Large intestine (tissue), 12 donors: ENCODE measurements at places on chromosomes 1 and 21. TPM values are rescaled to one million over a fixed set of nuclear protein-coding genes. Genes with fewer than 3 reads are reported as not detected.

The ATXN7L2 gene
- polyA plus RNA-seq: 6.1 TPM

The ITLN2 gene
- polyA plus RNA-seq: 1.9 TPM

The LRRIQ3 gene
- 1.1 TPM for polyA plus RNA-seq

GRCh38 chr1:228870041-228870713 is 134.9 kb downstream of the RHOU start:
- H3K4me3 ChIP-seq: no peak overlapping the region
- no peaks in the 10 kb centered on the region for H3K36me3 ChIP-seq
- no peaks in the 10 kb centered on the region for H3K27me3 ChIP-seq
- peaks cover 35% of the 10 kb centered on the region for H3K4me1 ChIP-seq

GRCh38 chr1:203182387-203182953 is 4.0 kb downstream of the CHI3L1 start:
- no peaks in the 10 kb centered on the region for H3K36me3 ChIP-seq
- H3K4me1 ChIP-seq: no peaks in the 10 kb centered on the region
- no peak overlapping the region for H3K27ac ChIP-seq

DNA sequence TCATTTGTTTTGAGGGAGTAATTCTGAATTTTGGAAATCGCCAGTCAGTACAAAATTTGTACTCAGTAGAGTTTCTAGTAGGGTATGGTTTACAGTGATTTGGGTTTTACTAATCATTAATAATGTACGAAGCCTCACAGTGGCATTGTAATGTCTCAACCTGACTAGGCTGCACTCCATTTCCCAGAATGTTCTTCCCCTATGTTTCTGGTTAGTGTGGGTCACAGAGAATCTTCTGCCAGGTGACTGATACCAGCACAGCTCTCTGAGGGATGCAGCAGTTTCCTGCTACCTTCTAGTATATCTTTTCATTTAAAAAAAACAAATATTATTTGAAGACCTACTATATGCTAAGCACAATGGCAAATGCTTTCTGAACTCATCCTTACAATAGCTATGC is 112.9 kb downstream of the PTPN14 start:
- no peaks in the 10 kb centered on the region for H3K36me3 ChIP-seq
- no peak overlapping the region for H3K4me3 ChIP-seq
- peaks cover 9% of the 10 kb centered on the region for H3K4me1 ChIP-seq
- H3K27me3 ChIP-seq: no peaks in the 10 kb centered on the region

- no peak overlapping the region for H3K4me3 ChIP-seq
- H3K36me3 ChIP-seq: no peaks in the 10 kb centered on the region
- H3K27me3 ChIP-seq: no peaks in the 10 kb centered on the region
- H3K27ac ChIP-seq: no peak overlapping the region
- no peaks in the 10 kb centered on the region for H3K4me1 ChIP-seq
- no peak for DNase-seq
These were observed 17.0 kb downstream of the PROX1 start for GRCh38 chr1:214004795-214005194.

- H3K4me3 ChIP-seq: no peak overlapping the region
- H3K4me1 ChIP-seq: no peaks in the 10 kb centered on the region
- H3K36me3 ChIP-seq: no peaks in the 10 kb centered on the region
- DNase-seq: no peak
- H3K27ac ChIP-seq: no peak overlapping the region
These were observed 28.0 kb downstream of the ITSN1 start for GRCh38 chr21:33670076-33670978.
